GM04503 (cell line): ENCODE measurements at places on chromosomes 3 and 15.
A peak's percentile ranks its signal among the peaks of the same experiment; 100 is the strongest.

DNA sequence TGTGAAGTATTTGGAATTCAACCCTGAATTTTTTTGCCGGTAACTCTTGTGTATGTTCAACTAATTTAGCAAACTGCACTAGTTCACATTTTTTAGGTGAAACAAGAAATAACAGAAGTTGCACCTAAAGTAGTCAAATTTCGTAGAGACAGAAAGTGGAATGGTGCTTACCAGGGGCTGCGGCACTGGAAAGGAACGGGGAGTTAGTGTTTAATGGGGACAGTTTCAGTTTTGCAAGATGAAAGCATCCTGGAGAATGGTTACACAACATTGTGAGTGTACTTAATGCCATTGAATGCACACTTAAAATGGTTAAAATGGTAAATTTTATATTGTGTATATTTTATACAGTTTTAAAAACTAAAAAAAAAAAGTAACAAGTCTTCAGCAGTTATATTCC is 27.4 kb downstream of the PPARG start:
- DNase-seq: no peak

DNA sequence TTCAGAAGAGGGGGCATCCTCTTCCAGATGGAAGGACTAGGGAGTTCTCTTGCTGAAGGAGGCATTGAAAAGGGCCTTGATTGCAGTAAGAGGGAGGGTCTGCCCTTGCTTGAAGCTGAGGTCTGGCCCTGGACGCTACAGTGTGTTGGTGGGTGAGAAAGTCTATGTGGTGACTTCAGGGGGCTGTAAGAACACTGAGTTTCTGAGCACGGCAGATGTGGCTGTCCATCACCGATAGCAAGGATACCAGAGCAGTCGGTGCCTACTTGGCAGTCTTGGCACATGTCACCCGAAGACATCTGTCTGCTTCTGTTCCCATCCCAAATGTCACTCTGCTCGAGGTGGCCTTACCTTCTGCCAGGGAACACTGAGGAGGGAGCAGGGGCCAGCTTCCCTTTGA is 631.1 kb upstream of the CFAP20DC start:
- DNase-seq: no peak

GRCh38 chr15:75731248-75732151 is 18.9 kb upstream of the CSPG4 start:
- DNase-seq: no peak

DNA sequence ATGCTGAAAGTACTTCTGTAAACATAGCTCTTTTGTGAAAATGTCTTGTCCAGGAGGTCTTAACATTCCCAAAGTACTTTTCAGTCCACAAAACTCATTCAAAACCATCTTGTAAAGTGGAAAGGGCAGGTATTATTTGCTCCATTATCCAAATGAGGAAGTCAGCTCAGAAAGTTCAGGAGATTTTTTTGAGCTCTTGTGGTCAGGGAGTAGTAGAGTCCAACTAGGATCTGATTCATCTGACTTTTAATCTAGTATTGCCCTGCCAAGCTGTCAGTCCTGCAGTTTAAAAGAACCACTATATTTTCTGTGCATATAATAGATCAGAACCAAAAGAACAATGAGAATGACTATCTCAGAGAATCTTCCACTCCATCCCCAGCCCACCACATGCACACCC is 83.5 kb downstream of the FOXB1 start:
- no peak for DNase-seq

GRCh38 chr3:195757438-195757770 is 36.6 kb downstream of the MUC20 start:
- DNase-seq: no peak

- DNase-seq: no peak
These were observed 29.9 kb upstream of the ALDH1A2 start for GRCh38 chr15:58095415-58095814.

DNA sequence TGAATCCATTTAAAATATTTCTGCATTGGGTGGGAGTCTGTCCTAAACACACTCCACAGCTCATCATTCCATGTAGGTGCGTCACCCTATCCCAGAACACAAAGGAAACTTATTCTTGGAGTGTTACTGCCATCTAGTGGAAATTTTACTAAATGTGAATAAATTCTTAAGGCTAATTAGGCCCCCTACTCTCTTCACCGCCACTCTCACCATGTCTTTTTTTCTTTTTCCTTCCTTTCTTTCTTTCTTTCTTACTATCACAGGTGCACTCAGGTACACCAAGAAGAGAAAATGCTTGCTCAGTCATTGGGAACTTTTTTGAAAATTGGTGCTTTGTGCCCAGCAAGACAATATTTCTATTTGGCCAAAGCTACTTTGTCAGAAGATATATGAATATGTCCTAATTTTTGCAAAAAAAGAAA is 26.4 kb upstream of the ATP8B4 start:
- DNase-seq: peak; percentile 31

DNA sequence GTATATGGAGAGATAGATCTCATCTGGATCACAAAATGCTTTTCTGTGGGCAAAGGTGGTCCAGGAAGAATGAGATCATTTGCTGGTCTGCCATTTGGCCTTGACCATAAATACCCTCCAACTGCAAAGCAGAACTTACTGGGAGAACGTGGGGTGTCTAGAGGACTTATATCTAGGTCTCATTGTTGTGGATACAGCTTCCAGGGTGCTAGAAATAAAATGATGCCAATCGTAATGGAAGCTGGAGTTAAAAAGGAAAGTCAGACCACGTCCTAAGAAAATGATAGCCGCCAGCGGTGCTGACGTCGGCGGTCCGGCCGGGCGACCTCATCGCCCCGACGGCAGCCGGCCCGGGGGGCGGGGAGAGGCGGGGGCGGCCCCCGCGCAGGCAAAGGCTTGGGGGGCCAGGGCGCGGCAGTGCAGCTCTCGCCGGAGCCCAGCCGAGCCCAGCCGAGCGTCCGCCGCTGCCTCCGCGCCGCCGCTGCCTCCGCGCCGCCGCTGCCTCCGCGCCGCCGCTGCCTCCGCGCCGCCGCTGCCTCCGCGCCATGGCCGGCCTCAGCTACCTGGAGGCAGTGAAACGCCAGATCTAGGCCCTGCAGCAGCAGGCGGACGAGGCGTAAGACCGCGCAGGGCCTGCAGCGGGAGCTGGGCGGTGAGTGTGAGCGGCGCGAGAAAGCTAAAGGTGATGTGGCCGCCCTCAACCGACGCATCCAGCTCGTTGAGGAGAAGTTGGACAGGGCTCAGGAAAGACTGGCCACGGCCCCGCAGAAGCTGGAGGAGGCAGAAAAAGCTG is 89.5 kb downstream of the EOMES start:
- no peak for DNase-seq

DNA sequence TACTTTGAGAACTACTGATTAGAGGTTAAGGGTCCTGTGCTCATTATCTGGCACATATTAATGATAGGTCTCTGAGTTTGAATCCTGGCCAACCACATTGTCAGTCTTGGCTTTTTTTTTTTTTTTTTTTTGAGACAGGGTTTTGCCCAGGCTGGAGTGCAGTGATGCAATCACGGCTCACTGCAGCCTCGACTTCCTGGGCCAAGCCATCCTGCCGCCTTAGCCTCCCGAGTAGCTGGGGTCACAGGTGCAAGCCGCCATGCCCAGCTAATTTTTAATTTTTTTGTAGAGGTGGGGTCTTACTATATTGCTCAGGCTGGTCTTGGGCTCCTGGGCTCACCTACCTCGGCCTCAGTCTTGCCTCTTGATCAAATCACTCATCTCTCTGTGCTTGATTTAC is 547 bp upstream of the PCCB start:
- no peak for DNase-seq

GRCh38 chr3:51434746-51435327 is 43.8 kb downstream of the RBM15B start:
- DNase-seq: peak; percentile 11

- no peak for DNase-seq
These were observed 222.0 kb upstream of the MANF start for GRCh38 chr3:51163051-51163450.

- DNase-seq: no peak
These were observed 22.6 kb downstream of the CYP8B1 start for GRCh38 chr3:42853056-42853455.

GRCh38 chr15:80480171-80480811 is 76.1 kb downstream of the ARNT2 start:
- no peak for DNase-seq

DNA sequence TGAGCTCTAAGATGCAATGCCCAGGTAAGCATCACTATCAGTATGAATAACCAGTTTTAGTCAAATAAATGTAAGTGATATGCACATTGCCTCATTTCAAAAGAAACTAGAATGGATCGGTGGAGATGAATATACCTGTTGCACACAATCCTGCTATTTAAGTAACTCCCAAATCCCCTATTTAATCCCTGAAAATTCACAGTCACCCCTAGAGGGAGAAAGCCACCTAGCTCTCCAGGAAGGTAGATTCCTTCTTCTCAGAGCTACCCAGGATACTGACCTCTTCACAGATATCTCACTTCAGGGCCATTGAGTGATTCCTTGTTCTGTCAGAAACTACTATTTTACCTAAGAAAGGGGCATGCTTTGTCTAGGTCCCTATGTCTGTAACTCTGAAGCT is 11.7 kb downstream of the LSAMP start:
- DNase-seq: no peak

DNA sequence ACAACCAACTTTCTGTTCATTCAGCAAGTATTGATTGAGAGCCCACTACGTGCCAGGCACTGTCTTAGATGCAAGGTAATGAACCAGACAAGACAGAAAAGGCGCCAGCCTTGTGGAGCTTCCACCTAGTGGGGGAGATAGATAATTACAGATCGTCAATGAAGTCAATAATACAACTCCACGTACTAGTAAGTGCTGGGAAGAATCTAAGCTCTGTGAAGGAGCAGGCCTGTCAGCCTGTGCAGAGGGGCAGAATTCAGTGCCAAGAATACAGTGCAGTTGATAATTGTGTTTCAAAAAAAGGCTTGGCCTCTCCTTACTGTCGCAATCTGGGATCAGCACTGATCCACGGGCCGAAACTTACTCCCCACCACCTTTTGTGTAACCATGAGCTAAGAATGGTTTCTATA is 186.3 kb downstream of the FEZF2 start:
- DNase-seq: no peak

DNA sequence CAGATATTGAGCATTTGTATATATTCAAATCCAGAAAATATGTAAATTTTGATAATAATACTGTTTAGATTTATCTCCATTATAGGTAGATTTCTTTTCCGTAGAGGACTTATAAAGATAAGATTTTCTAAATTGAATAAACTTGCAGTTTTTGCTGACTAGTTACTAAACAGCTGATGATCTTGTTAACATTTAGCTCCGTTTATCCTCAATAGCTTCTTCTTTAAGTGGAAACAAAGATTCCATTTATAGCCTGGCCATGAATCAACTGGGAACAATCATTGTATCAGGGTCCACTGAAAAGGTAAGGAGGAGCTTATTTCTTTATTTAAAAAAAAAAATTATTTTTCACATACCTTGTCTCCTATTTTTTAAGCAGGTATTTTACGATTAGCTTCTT is 16.7 kb downstream of the WDR48 start:
- no peak for DNase-seq

- DNase-seq: no peak
These were observed 434.5 kb downstream of the MFSD1 start for GRCh38 chr3:159236321-159236720.

- DNase-seq: no peak
These were observed 91.4 kb downstream of the ZNF621 start for GRCh38 chr3:40615918-40616819.

GRCh38 chr3:160676547-160677303 is at the start of gene ARL14:
Gene ARL14, plus strand, starts transcription at chr3:160677160. Its CDS starts 187 bp downstream, at chr3:160677347.
- DNase-seq: no peak

- no peak for DNase-seq
These were observed 13.8 kb downstream of the TMEM266 start for GRCh38 chr15:76073554-76073953.

GRCh38 chr15:63403254-63403945 is 21.8 kb upstream of the CA12 start:
- no peak for DNase-seq

- DNase-seq: no peak
These were observed 69.0 kb upstream of the SAMMSON start for GRCh38 chr3:69930564-69930963.

GRCh38 chr15:56838085-56838484 is 80.4 kb upstream of the TCF12 start:
- no peak for DNase-seq

GRCh38 chr3:52509753-52510328 is 14.7 kb downstream of the STAB1 start:
- DNase-seq: no peak

DNA sequence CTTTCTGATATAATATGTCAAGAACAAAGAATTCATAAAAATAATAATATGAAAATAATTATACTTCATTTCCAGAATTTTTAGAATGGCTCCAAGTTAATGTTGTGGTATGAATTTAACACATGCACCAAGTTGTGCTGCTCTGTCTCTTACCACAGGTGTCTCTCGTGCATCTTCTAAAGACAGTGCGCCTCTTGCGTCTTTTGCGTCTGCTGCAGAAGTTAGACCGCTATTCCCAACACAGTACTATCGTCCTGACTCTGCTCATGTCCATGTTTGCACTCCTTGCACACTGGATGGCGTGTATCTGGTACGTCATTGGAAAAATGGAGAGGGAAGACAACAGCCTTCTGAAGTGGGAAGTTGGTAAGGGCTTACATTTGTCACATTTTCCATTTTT is 246.6 kb downstream of the KCNH8 start:
- no peak for DNase-seq

- DNase-seq: no peak
These were observed 96.8 kb upstream of the ASB14 start for GRCh38 chr3:57389271-57389670.

DNA sequence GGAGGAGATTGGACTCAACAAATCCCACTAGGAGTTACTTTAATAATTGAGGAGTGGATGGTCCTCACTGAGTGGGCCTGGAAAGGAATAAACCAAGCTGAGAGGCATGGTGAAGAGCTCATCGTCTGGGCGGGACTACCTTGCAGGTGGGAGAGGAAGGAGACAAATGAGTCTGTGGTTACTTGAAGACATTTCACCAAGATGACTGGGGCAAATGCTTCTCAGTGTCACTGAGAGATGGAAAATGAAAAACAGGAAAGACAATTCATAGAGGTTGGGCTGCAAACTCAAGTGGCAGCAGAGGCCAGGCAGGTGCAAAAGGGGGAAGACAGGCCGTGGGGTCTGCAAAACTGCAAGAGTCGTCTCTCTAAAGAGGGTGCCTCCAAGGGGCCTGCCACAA is 1.5 kb upstream of the ARHGAP31 start:
- no peak for DNase-seq

DNA sequence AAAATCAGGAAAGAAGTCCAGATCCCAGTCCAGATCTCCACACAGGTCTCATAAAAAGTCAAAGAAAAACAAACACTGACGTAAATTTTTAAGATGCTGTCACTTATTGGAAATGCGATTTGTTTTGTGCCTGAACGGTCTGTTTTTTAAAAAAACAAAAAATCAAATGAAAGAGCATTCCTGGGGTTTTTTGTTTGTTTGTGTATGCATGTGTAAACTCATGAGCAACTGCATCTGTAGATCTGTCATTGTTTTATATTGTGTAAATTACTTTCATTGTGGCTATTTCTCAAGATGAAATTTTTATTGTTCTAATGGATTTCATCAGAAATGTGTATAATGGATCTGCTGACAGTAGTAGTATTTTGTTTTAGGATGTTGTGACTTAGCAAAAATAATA is 55.0 kb downstream of the U2SURP start:
- no peak for DNase-seq

- no peak for DNase-seq
These were observed 24.2 kb upstream of the TNK2 start for GRCh38 chr3:195932418-195933043.

- DNase-seq: no peak
These were observed 1.7 kb downstream of the ACY1 start for GRCh38 chr3:51985063-51985462.
